ENCODE measurements at places on chromosomes 11 and 22. TPM values are rescaled to one million over a fixed set of nuclear protein-coding genes. Genes with fewer than 3 reads are reported as not detected.

GVQW3 gene
- polyA plus RNA-seq: 2.3 TPM

RAG2 gene
- 0.34 TPM for polyA plus RNA-seq

SAA1 gene
- not detected for polyA plus RNA-seq

SLC22A12 gene
- not detected for polyA plus RNA-seq

PICK1 gene
- polyA plus RNA-seq: 42.8 TPM

PGA5 gene
- polyA plus RNA-seq: not detected

IRAG1 gene
- 0.05 TPM for polyA plus RNA-seq

MYEOV gene
- polyA plus RNA-seq: 3.6 TPM

OR52I1 gene
- polyA plus RNA-seq: not detected

ACRV1 gene
- polyA plus RNA-seq: not detected

KDM4D gene
- 1.1 TPM for polyA plus RNA-seq

SIDT2 gene
- 17.5 TPM for polyA plus RNA-seq

CD3G gene
- polyA plus RNA-seq: not detected

CHEK2 gene
- polyA plus RNA-seq: 20.7 TPM

C1QTNF5 gene
- polyA plus RNA-seq: 0.76 TPM

MMP12 gene
- 2.0 TPM for polyA plus RNA-seq

SCGB1D2 gene
- not detected for polyA plus RNA-seq

LDHAL6A gene
- not detected for polyA plus RNA-seq

RAB38 gene
- 0.66 TPM for polyA plus RNA-seq
